Activated CD4-positive, alpha-beta memory T cell treated with anti-CD3 and anti-CD28 coated beads for 36 hours (primary cell): ENCODE measurements at places on chromosomes 6 and 20. TPM values are rescaled to one million over a fixed set of nuclear protein-coding genes. Genes with fewer than 3 reads are reported as not detected.

DNA sequence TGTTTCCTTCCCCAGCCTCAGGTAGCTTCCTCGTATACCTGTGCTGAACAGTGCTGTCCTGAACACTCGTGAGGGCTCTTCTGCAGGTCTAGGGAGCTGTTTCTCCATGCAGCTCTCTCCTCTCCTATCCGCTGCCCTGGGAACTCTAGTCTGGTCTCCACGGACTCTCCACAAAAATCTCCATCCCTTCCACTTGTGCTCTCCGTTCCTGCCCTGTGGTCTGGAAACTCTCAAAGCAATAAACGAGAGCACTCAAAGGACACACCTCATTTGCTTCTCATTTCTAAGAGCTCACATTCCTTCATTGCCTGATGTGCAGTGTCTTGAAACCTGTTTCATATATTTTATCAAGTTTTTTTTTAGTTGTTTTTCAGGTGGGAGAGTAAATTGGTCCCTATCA lies 235.9 kb upstream of the RGS17 start:
- no peak for DNase-seq

GRCh38 chr20:53580376-53581111 lies 13.1 kb downstream of the ZNF217 start:
- DNase-seq = peak; percentile 12

DNA sequence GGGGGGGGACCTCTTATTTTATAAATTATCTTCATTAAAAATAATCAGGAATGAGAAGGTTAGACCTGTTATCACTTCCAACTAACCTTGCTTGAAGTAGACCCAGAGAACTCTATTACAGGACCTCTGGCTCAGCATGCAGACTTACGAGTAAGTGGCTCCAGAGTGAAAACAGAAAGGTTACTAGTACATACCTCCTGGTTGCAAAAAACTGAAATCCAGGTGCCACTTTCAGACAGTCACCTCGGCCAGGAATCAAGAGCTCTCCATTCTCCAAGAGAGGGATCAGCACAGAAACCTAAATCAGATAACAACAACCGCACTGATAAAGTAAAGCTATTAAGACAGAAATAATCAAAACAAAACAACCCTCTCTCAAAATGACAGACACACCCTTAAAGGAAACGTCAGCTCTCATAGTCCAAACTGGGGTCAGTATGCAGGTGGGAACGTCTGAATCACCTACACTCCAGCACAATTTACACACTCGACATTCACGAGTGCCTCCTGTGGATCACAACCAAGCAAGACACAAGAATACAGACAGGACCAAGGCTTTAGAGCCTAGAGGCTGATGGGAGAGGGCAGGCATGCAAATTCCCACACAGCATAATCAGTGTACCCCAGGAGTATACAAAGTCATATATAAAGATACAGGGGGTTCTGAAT lies 31.8 kb downstream of the MDN1 start:
- DNase-seq = no peak

DNA sequence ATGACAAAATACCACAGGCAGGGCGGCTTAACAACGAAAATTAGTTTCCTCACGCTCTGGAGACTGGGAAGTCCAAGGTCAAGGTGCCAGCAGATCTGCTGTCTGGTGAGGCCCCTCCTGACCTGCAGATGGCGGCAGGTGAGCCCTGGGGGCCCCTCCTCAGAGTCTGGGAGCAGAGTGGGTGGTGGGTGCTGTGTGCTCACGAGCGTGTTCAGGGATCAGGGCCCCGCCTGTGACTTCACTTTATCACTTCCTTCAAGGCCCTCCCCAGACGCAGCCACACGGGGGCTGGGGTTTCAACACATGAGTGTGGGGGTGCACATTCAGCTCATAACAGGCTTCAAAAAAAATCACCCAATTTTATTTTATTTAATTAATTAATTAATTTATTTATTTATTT lies 39.3 kb downstream of the SLC2A4RG start:
- no peak for DNase-seq

ADGRF5 gene
- not detected for total RNA-seq

DNA sequence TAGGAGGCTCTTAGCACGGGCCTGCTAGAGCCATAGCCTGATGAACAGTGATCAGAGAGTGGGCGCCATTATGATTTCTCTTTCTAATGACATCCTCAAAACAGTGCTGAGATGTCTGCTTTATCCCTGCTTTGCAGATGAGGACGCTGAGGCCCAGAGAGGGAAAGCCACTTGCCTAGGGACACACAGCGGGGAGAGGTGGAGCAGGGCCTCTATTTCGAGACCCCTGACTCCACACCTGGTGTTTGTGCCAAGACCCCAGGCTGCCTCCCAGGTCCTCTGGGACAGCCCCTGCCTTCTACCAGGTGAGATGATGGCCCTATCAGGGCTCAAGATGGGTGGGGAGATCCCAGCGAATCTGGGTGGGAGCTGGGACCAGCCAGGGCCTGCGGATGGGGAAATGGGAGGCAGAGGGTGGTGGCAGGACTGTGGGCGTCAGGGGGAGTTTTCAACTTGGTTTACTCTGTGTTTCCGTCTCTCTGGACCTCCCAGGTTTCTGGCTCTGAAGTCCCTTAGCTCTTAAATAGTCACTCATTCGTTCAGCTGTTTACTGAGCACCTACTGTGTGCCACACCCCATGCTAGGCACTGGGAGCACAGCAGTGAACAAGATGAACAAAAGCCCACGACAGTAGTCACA lies 36.7 kb downstream of the SRC start:
- no peak for DNase-seq

DNA sequence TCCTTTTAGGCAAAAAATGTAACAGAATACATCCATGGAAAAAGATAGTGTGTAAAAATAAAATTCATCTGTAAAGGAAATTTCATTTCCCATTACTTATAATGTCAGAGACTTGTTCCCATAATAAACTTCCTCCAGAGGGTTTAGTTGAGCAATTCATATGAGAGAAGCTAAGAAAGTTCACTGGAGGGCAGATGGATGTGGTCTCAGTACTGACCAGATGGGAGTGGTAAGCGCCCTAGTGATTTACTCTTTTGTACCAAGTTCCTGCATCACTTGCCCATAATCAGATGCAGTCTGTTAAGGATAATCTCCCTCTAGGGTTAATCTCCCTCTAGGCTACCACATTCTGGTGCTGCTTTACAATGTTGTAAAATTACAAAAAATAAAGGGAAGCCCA lies 61.7 kb downstream of the ESF1 start:
- DNase-seq = no peak

GRCh38 chr20:48747840-48748414 lies 79.9 kb downstream of the PREX1 start:
- DNase-seq = no peak

GRCh38 chr6:123402052-123402451 lies 234.7 kb downstream of the TRDN start:
- DNase-seq = no peak

GRCh38 chr6:139194740-139195139 lies 59.9 kb downstream of the HECA start:
- DNase-seq = no peak

SPATA25 gene
- 0.50 TPM for total RNA-seq

- no peak for DNase-seq
These were observed 37.3 kb upstream of the MAP7 start for GRCh38 chr6:136587527-136587926.
